ENCODE measurements at places on chromosomes 4 and X.

DNA sequence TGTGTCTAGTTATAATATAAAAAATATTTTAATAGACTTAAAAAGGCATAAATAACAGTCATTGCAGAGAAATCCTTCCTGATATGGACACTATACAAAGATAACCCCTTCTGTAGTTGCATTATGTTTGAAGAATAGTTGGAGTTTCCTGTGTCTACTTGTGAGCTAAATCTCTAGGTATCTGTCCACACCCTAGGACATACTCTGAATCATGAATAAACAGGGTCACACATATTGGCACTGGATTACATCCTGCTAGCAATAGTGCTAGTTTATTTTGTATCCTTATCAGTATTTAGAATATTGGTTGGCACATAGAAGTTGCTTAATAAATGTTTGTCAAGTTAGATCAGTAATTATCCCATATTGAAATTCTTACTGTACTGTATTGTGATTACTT lies 173.9 kb downstream of the GRXCR1 start:
- no peak for DNase-seq

- no peak for DNase-seq
Observed at GRCh38 chrX:13387666-13388494, 68.0 kb upstream of the ATXN3L start.

GRCh38 chr4:88981993-88982392 lies 75.0 kb downstream of the FAM13A start:
- DNase-seq: no peak

- DNase-seq: no peak
Observed at GRCh38 chr4:177737387-177737940, 295.2 kb upstream of the AGA start.

DNA sequence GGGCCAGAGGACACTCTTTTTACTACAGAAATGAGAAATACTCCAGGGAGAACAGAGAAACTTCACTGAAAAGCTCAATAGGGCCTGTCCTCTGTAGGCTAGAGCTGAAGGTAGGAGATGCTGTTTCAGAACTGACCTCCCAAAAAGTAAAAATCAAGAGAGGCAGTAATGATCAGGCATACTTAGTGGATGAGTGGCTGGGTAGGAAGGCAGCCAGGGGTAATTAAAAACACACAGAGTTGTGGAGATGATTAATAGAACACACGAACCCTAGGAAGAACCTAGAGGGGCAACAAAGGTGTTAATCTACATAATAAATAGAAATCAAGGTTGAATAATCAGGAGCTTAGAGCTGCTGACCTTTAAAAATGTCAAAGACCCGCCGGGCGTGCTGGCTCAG lies 582.4 kb upstream of the ADGRL3 start:
- DNase-seq: no peak

DNA sequence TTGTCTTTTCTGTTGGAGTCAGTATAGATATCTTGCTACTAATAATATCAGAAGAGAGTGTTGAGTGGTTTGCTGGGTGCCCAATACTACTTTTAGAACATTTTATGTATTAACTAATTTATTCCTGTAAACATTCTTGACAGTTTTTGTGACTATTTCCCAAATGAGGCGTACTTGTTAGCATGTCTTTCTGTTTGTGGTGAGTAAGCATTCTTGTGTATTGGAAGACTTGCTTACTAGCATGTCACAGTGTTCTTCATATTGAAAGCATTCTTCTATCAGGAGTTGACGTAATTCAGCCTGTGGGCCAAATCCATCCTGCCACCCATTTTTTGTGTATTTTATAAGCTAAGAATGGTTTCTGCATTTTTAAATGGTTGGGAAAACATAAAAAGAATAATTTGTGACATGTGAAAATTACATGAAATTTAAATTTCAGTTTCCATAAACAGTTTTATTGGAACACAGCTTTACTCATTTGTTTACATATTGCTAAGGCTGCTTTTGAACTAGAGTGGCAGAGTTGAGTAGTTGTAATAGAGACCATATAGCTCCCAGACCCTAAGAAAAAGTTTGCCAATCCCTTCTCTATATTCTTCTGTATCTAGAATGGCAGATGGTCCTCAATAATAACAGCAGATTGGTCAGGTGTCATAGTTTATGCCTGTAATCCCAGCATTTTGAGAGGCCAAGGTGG lies 20.4 kb downstream of the REPS2 start:
- DNase-seq: no peak

DNA sequence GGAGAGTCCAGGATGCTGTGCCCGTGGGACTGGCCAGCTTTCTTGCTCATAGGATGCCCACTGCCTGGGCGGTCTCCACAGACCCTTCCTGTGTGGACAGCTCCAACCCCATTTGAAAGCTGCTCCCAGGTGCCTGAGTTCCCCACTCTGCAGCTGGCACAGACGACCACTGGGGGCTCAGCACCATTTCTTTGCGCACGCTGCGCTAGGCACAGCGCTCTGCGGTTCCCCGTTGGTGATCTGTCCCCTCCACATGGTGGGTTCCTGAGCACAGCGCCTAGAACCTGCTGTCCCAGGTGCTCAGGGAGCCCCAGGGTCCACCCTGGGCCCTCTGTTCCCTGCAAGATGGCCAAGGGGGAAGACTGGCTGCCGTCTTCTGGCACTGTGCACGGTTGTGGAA lies 45.4 kb upstream of the AFAP1 start:
- no peak for DNase-seq

GRCh38 chrX:121389976-121390714 lies 342.7 kb downstream of the GLUD2 start:
- no peak for DNase-seq

DNA sequence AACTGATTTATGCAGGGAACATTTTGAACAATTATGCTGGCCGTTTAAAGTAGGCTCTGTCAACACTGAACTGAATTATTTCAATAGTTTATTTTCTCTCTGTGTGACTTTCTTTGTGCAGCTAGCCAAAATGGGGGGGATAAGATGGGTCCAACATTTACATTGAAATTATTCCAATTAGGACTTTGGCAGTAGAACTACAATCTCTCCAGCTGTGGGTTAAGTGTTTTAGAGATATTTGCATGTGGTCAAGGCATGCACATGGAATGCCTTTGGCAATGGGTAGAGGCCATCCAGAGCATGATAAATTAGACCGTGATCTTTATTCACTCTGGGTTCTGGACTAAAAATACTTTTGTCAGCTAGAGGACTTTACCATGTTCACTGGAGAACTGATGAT lies 107.9 kb upstream of the ELOVL6 start:
- no peak for DNase-seq

DNA sequence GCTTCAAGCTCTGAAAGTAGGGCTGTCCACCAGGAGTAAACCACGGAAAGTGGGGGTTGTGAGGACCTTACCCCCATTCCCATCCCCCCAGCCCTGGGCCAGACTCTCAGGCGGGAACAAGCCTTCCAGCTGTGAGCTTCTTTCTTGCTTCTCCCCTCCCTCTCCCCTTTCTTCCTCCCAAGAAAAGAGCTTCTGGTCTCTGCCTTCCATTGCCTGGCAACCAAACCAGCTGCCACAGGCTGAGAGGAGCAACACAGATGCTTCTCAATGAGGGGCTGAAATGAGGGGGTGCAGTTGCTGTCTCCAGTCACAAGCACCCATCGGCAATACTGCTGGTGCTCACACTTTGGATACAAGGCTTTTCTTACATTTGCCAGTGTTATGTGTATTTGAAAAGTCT lies 72.5 kb downstream of the SLC16A2 start:
- DNase-seq: no peak

DNA sequence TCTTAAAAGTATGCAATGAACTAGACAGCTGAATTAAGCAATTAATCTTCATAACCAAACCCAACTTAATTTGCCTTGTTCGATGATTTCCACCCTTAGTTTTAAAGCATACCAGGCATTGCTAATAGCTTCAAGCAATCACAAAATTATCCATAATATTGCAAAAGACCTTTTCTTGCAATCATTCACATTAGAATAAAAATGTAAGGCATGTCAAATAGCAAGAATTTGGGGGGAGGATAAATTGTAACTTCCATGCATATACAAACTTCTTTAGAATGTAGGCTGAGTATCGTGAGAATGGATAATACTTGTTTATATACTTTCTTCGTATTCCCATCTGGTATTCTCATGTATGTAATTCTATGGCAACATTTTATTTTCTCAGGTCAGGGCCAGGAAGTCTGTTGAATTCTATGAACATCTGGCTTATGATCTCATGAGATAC lies 28.7 kb upstream of the BMP2K start:
- DNase-seq: no peak

DNA sequence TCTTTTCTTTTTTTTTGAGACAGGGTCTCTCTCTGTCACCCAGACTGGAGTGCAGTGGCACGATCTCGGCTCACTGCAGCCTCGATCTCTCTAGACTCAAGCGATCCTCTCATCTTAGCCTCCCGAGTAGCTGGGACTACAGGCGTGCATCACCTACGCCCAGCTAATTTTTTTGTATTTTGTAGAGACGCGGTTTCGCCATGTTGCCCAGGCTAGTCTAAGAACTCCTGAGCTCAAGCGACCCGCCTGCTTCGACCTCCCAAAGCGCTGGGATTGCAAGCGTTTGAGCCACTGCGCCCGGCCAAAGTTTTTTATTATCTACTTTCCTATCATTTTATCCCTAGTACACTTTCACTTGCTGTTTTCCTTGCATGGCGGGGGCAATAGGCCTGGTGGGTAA lies 1.4 kb downstream of the UBA6 start:
- DNase-seq: no peak

- DNase-seq: no peak
Observed at GRCh38 chr4:86556791-86557415, 37.2 kb upstream of the PTPN13 start.

- DNase-seq: peak; percentile 36
Observed at GRCh38 chr4:25970691-25971432, 56.8 kb downstream of the SMIM20 start.

DNA sequence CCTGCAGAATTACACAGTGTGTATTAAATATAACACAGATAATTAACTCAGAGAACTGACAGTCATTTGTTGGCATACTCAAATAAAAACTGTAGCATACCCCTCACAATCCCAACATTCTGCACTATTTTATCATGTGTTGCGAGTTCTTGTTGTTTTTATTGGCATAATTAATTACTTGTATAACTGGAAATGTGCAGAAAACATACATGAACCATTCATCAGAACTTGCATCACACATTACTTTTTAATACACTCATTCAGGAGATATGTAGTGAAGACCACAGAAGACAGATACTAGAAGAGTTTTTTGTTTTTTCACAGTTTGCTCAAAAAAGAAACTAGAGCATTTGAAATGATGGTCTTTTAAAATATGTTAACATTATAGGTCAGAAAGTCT lies 74.6 kb upstream of the NEIL3 start:
- DNase-seq: no peak

GRCh38 chr4:44801384-44801783 lies 75.0 kb upstream of the GNPDA2 start:
- DNase-seq: no peak

GRCh38 chr4:110629780-110630687 lies 7.2 kb upstream of the PITX2 start:
- no peak for DNase-seq

DNA sequence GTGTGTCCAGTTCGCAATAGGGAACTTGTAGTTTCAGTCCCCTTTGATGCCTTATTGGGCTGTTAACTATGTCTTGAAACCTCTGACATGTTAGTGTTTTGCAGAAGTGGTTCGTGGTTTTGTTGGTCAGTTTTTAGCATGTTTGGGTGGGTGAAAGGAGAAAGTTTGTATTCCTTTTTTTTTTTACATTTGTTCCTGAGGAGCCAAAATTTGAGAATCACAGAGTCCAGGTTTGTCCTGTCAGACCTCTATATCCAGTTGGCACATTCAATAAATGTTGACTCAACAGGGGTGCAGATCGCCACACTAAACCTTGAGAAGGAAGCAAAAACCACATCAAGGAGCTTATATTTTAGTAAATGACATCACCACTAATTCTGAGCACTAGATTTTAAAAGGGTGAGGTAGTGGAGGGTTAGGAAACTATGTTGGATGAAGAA lies 26.2 kb downstream of the DLG3 start:
- no peak for DNase-seq

GRCh38 chr4:183610613-183611012 lies 48.4 kb downstream of the RWDD4 start:
- no peak for DNase-seq

DNA sequence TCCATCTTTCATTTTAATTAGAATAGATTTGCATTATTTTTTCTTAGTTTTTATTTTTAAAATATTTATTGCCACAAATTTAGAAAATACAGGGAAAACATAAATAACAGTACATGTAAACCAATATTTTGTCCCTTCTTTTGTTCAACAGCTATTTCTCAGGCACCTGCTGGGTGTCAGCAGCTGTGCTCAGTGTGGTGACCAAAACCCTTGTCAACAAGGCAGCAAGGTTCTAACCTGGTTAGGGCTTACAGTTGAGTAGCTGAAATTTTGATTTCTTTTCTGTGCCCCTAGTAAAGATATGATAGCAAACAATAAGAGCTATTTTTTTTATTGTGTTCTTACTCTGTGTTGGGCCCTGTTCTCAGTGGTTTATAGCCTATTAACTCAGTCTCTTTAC lies 128.1 kb downstream of the PTTG2 start:
- DNase-seq: no peak

DNA sequence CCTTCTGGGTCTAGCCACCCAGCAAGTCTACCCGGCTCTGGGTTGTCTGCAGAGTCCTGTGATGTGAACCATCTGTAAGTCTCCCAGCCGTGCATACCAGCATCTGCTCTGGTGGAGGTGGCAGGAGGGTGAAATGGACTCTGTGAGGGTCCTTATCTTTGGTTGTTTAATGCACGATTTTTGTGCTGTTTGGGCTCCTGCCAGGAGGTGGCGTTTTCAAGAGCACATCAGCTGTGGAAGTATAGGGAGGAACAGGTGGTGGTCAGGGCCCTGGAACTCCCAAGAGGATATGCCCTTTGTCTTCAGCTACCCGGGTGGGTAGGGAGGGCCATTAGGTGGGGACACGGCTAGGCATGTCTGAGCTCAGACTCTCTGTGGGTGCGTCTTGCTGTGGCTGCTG lies 66.5 kb upstream of the ZFP42 start:
- DNase-seq: no peak

GRCh38 chr4:174437324-174437723 lies 85.0 kb downstream of the HPGD start:
- DNase-seq: no peak

GRCh38 chrX:110050901-110051300 lies 48.0 kb downstream of the TMEM164 start:
- DNase-seq: no peak

GRCh38 chr4:78437608-78438088 lies 113.9 kb upstream of the ANXA3 start:
- no peak for DNase-seq

GRCh38 chr4:11631416-11631815 lies 202.7 kb upstream of the HS3ST1 start:
- DNase-seq: no peak

DNA sequence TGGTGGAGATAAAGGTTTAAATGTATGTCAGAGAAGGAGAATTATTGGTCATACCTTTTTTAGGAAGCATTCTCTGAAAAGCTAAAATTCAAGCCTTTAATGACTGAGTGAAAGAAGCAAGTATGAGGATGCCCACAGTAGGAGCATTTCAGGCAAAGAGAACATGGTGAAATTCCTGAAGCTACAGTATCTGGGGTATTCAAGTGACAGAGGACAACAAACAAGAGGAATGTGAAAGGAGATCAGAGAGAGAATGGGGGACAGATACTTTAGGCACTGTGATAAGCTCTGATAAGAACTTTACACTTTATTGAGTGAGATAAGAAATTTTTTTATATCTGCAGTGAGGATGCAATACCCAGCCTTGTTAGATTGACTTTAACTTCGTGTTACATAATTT lies 621.3 kb upstream of the AGA start:
- no peak for DNase-seq

All from head of caudate nucleus (tissue), 42 donors.